ENCODE measurements at places on chromosomes 16 and 17.

DNA sequence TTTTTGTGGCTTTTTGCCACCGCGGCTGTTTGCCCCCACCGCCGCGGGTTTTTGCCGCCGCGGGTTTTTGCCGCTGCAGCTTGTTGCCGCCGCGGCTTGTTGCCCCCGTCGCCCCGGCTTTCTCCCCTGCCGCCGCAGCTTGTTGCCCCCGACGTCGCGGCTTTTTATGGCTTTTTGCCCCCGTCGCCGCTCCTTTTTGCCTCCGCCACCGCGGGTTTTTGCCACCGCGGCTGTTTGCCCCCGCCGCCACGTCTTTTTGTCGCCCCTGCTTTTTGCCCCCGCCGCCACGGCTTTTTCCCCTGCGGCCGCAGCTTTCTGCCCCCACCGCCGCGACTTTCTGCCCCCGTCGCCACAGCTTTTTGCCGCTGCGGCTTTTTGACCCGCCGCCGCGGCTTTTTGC is 149.5 kb downstream of the KCNJ18 start:
- DNase-seq, result no peak

DNA sequence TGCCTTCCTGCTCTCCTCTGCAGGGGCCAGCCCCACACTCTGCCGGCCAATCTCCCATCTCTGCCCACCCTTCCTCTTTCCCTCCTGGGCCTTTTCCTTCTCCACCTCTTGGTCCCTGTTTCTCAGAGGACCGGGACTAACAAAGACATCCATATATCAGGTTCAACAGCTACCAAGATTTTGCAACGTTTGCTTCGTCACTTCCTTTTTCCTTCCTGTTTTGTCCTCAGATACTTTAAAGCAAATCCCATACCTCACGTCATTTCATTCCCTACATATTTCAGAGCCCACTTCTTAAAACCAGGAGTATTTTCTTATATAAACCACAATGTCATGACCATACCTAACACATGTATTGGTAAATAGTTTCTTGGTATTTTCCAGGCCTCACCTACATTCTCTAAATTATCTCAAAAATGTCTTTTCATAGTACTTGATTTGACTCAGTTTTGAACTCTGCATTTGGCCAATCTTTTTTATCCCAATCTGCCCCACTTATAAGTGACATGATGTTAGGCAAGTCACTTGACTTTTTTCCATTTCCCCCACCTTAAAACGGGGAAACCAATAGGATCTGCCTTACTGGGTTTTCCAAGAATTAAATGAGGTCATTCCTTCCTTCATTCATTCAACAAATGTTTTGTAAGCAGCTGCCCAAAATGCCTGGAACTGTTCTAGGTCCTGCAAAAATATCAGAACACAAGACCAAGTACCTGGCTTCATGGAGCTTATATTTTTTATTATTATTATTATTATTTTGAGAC is 7.2 kb upstream of the USP10 start:
- no peak for DNase-seq

DNA sequence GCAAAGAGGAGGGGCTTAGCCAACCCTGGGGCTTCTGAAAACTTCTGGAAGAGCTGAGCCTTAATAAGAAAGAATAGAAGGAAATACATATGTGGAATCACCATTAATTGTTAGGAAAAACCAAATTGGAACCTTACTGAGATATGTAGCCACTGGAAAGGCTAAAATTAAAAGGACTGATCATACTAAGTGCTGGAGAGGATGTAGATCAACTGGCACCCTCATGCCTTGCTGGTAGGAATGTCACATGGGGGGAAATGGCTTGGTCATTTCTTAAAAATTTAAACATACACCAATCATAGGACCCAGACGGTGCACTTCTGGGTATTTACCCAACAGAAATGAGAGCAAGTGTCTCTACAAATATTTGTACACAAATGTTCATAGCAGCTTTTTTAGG is 11.1 kb downstream of the BMERB1 start:
- DNase-seq, result no peak

DNA sequence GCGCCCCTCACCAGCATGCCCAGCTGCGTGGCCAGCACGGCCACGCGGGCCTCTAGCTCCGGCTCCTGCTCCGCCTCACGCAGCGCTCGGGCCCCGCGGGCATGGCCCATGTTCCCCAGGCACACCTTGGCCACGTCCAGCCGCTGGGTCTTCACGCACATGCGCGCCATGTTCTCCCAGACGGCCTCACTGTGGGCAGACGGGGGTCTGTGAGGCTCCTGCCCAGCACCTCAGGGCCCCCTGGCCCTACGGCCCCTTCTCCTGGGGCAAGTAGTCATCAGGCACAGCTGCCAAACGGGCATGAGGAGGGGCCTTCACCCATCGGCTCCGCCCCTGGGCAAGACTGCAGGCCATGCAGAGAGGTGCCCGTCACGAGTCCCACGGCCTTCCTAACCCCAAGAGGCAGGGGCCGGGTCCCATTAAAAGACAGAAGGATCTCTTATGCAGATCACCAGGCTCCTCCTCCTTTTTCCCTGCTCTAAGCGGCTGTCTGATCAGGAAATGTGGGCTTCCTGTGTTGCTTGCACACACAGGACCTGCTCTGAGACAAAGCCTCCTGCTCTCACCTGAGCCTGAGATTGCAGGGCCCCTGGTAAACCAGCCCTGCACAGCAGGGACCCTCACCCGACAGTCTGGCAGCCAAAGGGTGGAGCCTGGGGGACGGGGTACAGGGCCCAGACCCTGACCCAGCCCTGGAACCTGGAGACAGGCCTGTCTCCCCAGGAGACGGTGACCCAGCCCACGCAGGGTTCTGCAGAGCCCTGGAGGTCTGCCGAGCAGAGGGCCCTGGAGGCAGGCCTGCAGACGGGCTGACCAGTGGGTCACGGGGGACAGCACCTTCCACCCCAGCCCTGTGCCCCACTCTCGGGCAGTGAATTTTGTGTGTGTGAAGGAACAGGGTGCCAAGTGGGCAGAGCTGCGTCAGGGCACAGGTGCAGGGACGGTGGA is 6.6 kb upstream of the TMEM204 start:
- no peak for DNase-seq

GRCh38 chr17:49631496-49631895 is 46.4 kb downstream of the SPOP start:
- no peak for DNase-seq

DNA sequence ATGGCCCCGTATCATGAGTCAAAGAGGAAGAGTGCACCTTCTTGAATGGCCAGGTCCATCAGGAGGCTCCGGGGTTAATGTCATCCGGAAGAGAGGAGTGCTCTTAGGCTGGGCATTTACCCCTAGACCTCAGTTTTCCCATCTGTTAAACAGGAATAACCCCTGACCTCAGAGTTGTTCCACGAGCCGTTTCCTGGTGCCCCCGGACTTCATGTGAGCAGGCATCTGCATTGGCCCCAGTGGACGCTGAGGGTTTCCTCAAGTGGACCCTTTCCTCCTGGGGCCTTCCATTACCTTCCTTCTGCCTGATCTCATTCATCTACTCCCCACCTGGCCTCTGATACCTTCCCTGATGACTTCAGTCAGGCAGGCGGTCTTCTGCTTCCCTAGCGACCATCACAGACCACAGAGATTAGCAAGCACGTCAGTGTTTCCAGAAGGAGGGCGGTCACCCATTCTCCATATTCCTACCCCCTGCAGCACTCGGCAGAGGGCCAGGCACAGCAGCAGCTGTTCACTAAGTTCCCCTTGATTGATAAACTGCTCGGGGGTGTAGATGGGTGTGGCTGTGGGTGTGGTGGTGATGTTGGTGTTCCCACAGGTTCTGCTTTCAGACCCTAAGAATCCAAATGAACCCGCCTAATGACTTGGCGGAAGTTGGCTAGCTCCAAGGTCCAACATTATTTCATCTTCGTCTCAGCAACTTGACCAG is 346.6 kb upstream of the TNRC6C start:
- DNase-seq, result no peak

GRCh38 chr16:53651357-53651756 is 52.3 kb downstream of the RPGRIP1L start:
- DNase-seq, result no peak

All from stimulated activated CD4-positive, alpha-beta T cell treated with anti-CD3 and anti-CD28 coated beads, Interleukin-1b, Interleukin-23, amount 100 ng/mL, for 4 hours (primary cell).